ENCODE measurements at places on chromosomes 6 and 20. TPM values are rescaled to one million over a fixed set of nuclear protein-coding genes. Genes with fewer than 3 reads are reported as not detected.

GRCh38 chr20:330233-331149, 5.1 kb downstream of the SOX12 start:
- DNase-seq: no peak

- DNase-seq: no peak
Observed at GRCh38 chr6:108145639-108146038, 20.2 kb upstream of the NR2E1 start.

Gene PRSS16
- total RNA-seq: 14.0 TPM

DNA sequence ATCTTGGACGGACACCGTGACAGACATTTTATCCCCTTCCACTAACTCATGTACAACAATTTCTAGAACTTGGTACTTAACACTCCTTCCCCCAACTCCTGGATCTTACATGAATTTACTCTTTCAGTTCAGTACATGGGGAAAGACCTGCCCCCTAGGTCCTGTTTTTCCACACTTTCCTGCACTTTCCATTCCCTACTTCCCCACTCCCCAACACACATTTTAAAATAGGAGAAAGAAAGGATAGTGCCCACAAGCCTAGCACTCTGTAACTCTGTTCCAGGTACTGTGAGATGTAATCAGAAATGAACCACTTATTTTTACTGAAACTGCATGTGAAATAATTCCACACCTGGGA, 1.3 kb downstream of the ADGRG6 start:
- DNase-seq: no peak

DNA sequence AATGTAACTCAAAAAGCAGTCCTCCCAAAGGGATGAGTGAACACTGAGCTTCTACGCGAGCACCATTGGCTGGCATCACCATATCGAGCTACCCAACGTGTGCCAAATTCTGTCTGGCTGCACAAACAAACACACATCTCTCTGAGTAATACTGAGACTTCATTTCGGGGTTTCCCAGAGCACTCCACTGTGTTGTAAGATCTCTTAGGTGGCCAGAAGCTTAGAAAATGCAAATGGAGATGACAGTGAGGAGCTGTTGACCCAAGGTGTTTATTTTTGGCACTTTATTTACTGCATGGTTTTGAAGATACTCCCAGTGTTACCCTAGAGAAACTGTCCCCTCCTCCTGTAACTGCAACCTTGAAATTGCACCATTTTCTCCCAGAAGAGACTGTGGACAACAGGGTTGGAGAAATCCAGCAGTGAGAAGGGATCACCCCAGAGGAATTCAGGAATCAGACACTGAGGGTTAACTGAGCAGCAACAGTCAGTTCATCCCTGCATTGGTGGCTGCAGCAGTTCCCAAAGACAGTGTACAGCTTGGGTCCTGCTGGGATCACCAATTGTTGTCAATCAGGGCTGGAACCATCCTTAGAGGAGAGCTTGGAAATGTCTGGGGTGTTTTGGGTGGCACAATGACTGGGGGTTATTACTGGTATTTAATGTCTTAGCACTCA, 1.0 kb upstream of the RIPOR2 start:
- no peak for DNase-seq
